ENCODE measurements at places on chromosomes 5 and 9.
A peak's percentile ranks its signal among the peaks of the same experiment; 100 is the strongest.

DNA sequence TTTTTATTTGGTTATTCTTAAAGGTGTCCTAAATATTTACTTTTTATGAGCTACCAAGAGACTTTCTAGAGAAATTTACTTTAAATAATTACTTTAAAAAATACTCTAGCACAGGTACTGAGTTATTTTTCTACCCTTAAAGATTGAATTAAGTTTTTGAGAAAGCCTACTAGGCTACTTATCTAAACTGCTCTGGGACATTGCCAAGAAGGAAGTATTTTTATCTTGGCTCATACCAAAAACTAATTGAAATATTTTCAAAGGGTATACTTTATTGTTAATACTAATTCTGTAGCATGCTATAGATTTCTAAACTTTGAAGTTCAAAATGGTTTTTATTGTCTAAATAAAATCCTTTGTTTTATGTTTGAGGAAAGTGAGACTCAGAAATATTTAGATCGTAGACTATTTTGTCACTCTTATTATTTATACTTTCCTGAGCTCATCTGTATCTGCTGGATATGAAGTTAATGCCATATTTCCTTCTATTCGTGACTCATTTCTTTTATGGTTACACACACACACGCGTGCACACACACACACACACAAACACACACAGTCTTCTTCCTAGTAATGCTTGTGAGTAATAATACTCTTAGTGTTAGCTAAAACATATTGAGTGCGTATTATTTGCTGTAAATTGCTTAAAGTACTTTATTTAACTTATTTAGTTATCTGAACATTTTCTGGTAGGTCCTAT lies 89.5 kb downstream of the MAN2A1 start:
- no peak for DNase-seq

DNA sequence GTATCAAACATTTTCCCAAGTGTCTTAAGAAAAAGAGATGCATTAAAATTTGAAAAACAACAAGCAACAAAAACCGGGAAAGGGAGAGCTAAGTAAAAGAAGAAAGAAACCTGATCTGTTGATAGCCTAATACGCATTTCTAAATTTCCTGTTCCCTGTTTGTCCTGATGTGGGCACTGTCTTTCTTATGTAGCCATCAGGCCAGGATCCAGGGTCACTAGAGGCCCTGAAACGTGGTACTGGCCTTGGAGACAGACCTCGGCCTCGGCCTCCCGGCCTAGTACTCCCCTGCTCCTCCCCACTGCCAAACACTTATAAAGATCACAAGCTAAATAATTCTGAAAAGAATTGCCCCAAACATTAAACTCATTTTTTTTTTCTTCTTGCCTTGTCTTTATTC lies 547.2 kb downstream of the IRX1 start:
- no peak for DNase-seq

GRCh38 chr5:22348027-22348426 lies 505.1 kb downstream of the CDH12 start:
- no peak for DNase-seq

- DNase-seq = no peak
Observed at GRCh38 chr5:172638209-172638768, 2.8 kb upstream of the NEURL1B start.

- no peak for DNase-seq
Observed at GRCh38 chr9:97514531-97514930, 13.1 kb downstream of the TMOD1 start.

DNA sequence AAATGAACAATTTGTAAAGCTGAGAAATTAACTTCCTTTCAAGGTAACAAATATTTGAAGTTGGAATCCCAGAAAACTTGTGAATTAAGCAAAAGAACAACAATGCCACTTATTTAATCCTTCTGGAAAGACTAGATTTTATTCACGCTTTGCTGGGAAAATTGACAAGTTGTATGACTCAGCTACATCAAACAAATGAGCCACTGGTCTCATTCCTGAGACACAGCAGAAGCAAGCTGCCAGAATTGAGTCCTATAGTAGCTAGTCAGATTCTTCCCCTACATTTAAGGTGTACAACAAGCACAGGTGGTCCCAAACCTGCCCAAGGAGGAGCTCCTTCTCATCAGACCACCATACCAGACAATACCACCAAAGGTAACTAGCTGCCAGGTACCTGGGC lies 280.7 kb downstream of the SPOCK1 start:
- DNase-seq = no peak

DNA sequence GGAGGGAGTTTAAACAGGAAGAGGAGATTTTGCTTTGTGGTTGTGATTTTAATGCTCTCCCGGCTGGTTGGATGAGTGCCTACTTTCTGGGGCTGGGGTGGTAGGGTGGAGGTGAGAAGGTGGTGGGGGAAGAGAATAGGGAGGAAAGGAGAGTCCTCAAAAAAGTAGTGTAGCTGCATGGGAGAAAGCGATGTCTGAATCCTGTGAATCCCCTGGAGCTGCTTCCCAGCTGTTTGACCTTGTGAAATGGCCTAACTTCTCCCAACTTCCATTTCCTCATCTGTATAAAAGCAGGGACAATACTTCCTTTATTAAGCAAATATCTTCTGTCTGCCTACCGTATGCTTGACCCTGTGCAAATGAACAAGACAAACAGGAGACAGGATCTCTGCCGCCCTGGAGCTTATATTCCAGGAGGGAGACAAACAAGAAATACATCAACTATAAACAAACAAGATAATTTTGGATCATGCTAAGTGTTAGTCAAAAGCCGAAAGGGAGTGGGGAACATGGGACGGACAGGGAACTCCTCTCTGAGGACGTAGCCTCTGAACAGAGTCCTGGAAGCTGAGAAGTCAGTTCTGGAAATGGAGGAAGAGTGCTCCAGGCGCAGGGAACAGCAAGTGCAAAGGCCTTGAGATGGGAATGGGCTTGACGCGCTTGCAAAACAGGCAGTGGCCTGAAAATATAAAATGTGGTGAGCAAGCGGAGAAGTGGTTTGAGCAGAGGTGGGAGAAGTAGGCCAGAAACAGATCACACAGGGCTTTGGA lies 103.5 kb downstream of the SPRY4 start:
- no peak for DNase-seq

- DNase-seq = no peak
Observed at GRCh38 chr9:73573235-73573634, 421.6 kb downstream of the ANXA1 start.

- no peak for DNase-seq
Observed at GRCh38 chr9:71858812-71859211, 52.2 kb downstream of the ABHD17B start.

- DNase-seq = peak; percentile 78
Observed at GRCh38 chr9:136400038-136400834, at the start of gene SNAPC4. TSS of gene SNAPC4 (minus strand) at chr9:136400170. CDS start at chr9:136398428, 1,742 bp downstream.

GRCh38 chr9:120935383-120935857 lies 8.8 kb upstream of the TRAF1 start:
- no peak for DNase-seq

- DNase-seq = no peak
Observed at GRCh38 chr5:116922532-116922931, 347.9 kb upstream of the SEMA6A start.

DNA sequence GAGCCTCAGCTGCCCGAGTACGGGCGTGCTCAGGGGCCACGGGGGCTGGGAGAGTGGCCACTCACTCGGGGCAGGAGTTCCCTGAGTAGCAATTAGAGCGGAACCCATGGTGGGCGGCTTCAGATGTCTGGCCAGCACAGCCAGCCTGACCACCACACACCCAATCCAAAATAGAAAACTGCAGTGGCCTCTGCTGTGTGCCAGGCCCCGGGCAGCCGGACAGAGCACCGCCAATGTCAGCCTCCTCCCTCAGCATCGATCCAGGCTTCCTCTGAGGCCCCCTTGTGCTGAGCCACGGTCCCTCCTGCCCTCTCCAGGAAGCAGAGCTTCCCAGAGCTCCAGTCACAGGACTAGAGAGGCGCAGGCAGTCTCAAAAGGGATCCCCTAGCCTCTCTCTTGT lies 2.7 kb downstream of the ADAMTS2 start:
- no peak for DNase-seq

- DNase-seq = no peak
Observed at GRCh38 chr5:57659886-57660285, 177.3 kb upstream of the ACTBL2 start.

Measured in activated CD4-positive, alpha-beta T cell treated with anti-CD3 and anti-CD28 coated beads, Interleukin-2, amount 50 U/mL, for 24 hours (primary cell).